ENCODE measurements at places on chromosomes 2 and 18. TPM values are rescaled to one million over a fixed set of nuclear protein-coding genes. Genes with fewer than 3 reads are reported as not detected.

GRCh38 chr2:134347756-134348155 lies 93.9 kb downstream of the MGAT5 start:
- H3K36me3 ChIP-seq, result peaks cover 13% of the 10 kb centered on the region
- DNase-seq, result no peak
- peak overlapping the region; percentile 31 for H3K27ac ChIP-seq
- H3K4me1 ChIP-seq, result no peaks in the 10 kb centered on the region
- H3K4me3 ChIP-seq, result no peak overlapping the region

- H3K36me3 ChIP-seq, result no peaks in the 10 kb centered on the region
- no peak overlapping the region for H3K27ac ChIP-seq
- H3K4me3 ChIP-seq, result no peak overlapping the region
- no peaks in the 10 kb centered on the region for H3K4me1 ChIP-seq
- no peaks in the 10 kb centered on the region for H3K27me3 ChIP-seq
Measured at GRCh38 chr2:7685342-7686015, 768.3 kb downstream of the RNF144A start.

- H3K4me1 ChIP-seq, result peaks cover 8% of the 10 kb centered on the region
- no peaks in the 10 kb centered on the region for H3K27me3 ChIP-seq
- H3K36me3 ChIP-seq, result no peaks in the 10 kb centered on the region
- H3K27ac ChIP-seq, result peak overlapping the region; percentile 35
- DNase-seq, result no peak
Measured at GRCh38 chr2:127641133-127641532, 4.8 kb upstream of the GPR17 start.

DNA sequence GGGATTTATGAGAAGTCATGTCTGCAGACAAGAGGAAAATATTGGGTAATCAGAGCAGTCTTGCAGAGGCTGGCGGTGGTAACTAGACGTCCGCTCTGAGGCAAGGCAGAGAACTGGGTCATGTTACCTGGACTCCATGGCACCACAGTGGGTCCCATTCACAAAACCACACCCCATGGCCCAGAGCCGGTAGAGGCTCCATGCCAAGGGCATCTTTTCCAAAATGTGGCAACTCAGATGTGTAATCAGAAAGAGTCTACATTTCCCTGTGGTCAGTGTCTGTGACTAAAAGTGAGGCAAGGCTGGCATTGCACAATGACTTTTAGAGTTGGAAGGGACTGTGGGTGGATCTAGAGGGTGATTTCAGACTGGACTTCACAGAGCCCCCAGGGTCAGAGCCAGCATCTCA lies 113.1 kb downstream of the MREG start:
- no peak overlapping the region for H3K4me3 ChIP-seq
- no peaks in the 10 kb centered on the region for H3K36me3 ChIP-seq
- no peaks in the 10 kb centered on the region for H3K27me3 ChIP-seq
- no peak for DNase-seq
- no peak overlapping the region for H3K27ac ChIP-seq

DNA sequence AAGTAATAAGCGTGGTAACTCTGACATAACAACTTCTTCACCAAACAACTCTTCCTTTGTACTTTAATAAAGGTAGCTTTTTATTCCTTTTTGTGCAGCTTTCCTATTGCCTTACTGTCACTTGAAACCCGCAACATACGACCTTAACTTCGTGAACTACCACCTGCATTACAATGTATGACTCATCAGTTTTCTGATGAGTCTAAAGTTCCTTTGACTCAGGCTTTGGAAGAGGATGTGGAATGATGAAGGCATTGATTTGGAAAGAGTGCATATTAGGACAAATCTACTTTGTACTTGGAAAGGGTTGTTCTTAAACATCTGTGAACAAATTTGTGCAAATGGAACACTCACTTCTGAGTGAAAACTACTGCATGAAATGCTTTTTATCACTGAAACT lies 1012.1 kb downstream of the TMEM182 start:
- no peak for DNase-seq
- H3K4me1 ChIP-seq, result no peaks in the 10 kb centered on the region

HRH4 gene
- total RNA-seq, result 0.54 TPM

ELOA2 gene
- not detected for total RNA-seq

DHRS9 gene
- 6.5 TPM for total RNA-seq

HOXD4 gene
- 1.1 TPM for total RNA-seq

NR4A2 gene
- 4.2 TPM for total RNA-seq

RESP18 gene
- not detected for total RNA-seq
